ENCODE measurements at places on chromosomes 3 and 15. TPM values are rescaled to one million over a fixed set of nuclear protein-coding genes. Genes with fewer than 3 reads are reported as not detected.

The AGBL1 gene
- total RNA-seq, result 0.10 TPM

The CYP1A1 gene
- total RNA-seq, result 1.1 TPM

The PLCB2 gene
- total RNA-seq, result 65.3 TPM

The CCR5 gene
- 2.1 TPM for total RNA-seq

The EHHADH gene
- 1.9 TPM for total RNA-seq
